ENCODE measurements at places on chromosomes 7 and 10.

- peak; percentile 82 for DNase-seq
Observed at GRCh38 chr10:62681211-62681940, 123.1 kb upstream of the ADO start.

- DNase-seq, result no peak
Observed at GRCh38 chr10:34168439-34168838, 646.7 kb downstream of the PARD3 start.

- no peak for DNase-seq
Observed at GRCh38 chr7:139623518-139623917, 100.0 kb downstream of the CLEC2L start.

DNA sequence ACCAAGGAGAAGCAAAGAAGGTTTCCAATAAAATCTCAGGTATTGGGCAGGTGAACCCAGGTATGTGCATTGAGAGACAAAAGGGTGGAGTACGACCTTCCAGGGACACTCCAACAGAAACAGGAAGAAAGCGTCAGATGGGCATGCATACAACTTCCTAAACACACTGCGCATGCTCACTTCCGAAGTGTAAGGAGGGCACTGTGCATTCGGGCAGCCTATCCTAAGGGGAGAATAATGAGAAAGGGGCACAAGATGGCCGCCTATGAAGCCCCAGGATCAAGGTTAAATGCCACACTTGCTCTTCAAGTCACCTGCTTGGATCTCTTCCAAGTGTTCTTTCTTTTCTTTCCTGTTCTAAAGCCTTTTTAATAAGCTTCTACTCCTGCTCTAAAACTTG is 39.4 kb upstream of the PRSS1 start:
- DNase-seq, result no peak

- DNase-seq, result no peak
Observed at GRCh38 chr10:69800109-69800508, 1.6 kb upstream of the COL13A1 start.

GRCh38 chr7:66634816-66635215 is 6.1 kb downstream of the KCTD7 start:
- no peak for DNase-seq

GRCh38 chr7:29565982-29566746 is 2.5 kb downstream of the PRR15 start:
- DNase-seq, result peak; percentile 24

- no peak for DNase-seq
Observed at GRCh38 chr10:102546606-102547320, 43.0 kb downstream of the SUFU start.

GRCh38 chr7:155811895-155812761 is at the start of gene SHH:
TSS of gene SHH (minus strand) at chr7:155812463. CDS start at chr7:155812122, 341 bp downstream.
- DNase-seq, result no peak

DNA sequence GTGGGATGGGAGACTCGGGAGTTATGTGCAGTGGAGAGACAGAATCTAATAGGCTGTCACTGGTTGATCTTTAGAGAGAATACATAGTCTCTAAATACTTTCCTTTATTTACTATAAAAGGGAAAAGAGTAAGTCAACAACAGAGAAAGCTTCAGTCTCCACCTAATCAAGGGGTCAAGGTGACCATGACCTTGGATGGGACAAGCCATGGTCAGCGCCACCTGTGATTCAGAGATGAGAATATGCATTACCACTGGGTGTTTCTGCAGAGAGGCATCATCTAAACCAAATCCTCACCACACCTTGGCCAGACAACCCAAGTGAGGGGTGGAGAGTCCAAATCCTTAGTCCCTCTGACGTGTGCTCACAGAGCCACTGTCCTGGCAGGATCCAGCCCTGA is 39.9 kb downstream of the TNS3 start:
- DNase-seq, result no peak

GRCh38 chr10:54434782-54435181 is 366.2 kb downstream of the PCDH15 start:
- DNase-seq, result no peak

DNA sequence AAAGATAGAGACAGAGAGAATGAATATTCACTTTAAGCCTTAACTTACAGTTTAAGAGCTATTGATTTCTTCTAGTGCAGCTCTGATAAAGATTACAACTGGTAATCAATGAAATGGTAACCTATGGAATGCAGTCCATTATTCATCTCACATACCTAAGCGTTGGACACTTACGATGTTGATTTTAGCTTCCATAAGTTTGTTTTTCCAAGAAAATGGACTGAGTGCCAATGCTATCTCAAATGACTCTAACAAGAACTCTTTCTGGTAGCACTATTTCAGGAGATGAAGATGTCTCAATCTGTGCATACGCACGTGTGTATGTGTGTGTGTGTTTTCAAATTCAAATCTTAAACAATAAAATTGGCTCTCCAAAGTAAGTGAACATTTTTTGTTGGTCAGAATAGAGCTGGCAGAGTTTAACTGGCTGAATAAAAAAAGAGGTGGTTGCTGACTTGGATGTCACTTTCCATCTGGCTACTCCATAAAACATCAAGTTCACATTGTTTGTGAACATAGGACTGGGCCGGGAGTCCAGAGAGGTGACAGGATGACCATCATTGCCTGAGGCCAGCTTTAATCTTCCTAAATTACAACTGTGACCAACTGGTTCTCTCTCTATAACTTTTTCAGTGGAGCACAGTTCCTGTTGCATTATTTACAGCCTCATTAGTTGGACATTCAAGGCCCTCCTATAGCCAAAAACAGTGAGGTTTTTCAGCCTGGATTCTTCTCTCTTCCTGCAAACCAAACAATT is 106.9 kb upstream of the CSTF2T start:
- no peak for DNase-seq

GRCh38 chr7:117124591-117125220 is 171.4 kb downstream of the ST7 start:
- peak; percentile 82 for DNase-seq
